ENCODE measurements at places on chromosomes 5 and 9.

GRCh38 chr5:100691548-100691947, 156.4 kb downstream of the FAM174A start:
- DNase-seq = no peak

DNA sequence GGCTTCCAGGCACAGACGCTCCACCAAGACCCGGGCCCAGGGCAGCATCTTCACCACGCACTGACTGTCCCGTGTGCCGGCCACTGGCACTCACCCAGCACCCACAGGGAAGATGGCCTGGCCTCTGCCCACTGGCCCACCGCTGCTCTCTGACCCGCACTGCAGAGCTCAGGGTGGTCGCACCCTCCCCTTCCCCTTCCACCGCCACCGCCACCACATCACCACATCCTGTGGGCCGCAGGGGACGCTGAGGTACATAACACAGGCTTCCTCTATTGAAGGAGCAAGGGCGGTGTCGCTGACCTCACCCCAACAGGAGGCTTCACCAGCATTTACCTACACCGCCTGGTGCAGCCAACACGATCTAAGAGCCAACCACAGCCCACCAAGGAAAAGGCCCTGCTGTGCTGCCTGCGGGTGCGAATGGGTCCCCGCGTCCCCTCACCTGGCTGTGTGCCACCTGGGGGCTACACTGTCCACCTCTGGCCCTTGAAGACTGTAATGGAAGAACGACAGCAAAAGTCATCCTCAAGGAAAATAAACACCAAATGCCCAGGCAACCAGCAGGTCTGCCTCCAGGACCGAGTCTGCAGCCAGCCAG, 101.8 kb downstream of the CAMSAP1 start:
- DNase-seq = no peak

- DNase-seq = no peak
These were observed 524.6 kb downstream of the BNC2 start for GRCh38 chr9:16345902-16346301.

- DNase-seq = no peak
These were observed 17.2 kb downstream of the TSPAN17 start for GRCh38 chr5:176664479-176664878.

DNA sequence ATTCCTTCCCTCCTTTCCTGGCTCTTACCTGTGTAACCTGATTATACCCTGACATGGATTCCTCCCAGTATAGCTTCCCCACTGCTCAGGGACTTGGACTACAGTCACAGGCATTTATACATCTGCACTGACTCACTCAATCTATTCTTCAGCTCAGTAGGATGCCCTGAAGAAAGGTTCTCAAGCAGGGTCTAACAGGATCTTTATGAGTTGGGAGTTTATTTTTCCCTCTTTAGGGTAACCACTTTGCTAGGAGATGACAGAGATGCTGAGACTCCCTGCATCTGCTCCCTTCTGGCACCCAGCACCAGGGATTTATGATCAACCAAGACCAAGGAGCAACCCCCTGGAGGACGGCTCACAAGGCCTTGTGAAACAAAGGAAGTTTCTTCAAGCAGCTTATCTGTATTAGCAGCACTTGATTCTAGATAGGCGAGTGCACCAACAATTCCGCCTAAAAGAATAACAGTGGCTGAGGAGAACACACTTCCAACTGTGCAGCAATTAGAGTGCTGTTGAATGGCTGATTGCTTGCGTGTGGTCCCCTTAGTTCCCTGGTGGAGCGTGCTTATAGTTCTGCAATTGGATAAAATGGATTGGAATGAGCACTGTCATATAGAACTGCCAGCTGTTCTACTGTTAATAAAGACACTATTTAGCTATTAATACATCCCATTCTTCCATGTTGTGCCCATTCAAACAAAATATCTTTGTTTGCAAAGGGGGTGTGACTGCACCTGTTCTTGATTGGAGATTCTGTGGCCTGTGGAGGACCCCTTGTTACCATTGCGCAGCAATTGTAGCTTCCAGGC, 482.6 kb downstream of the ZNF608 start:
- DNase-seq = no peak

All from AG09319 (cell line).